ENCODE measurements at places on chromosomes 1 and 21. TPM values are rescaled to one million over a fixed set of nuclear protein-coding genes. Genes with fewer than 3 reads are reported as not detected.

Gene XCL2
- 0.77 TPM for polyA plus RNA-seq

Gene SLAMF8
- not detected for polyA plus RNA-seq

Gene C4BPA
- polyA plus RNA-seq: not detected

Gene RNU1-3
- polyA plus RNA-seq: 36.8 TPM

Gene CLDN8
- polyA plus RNA-seq: not detected

Gene SUSD4
- not detected for polyA plus RNA-seq

Gene PTPRF
- not detected for polyA plus RNA-seq

Gene HSD3B1
- polyA plus RNA-seq: not detected

Gene DMRTA2
- polyA plus RNA-seq: not detected

Gene CFHR3
- not detected for polyA plus RNA-seq

Gene LMX1A
- not detected for polyA plus RNA-seq

Gene TFF3
- polyA plus RNA-seq: not detected

Gene SLC44A3
- not detected for polyA plus RNA-seq

GRCh38 chr1:157219600-157219999 is 81.4 kb upstream of the ETV3 start:
- H3K36me3 ChIP-seq: peaks cover 4% of the 10 kb centered on the region
- H3K27me3 ChIP-seq: peaks cover 81% of the 10 kb centered on the region
- DNase-seq: no peak
- no peak overlapping the region for H3K27ac ChIP-seq
- no peaks in the 10 kb centered on the region for H3K4me1 ChIP-seq

- H3K27ac ChIP-seq: no peak overlapping the region
- no peak overlapping the region for H3K4me3 ChIP-seq
- H3K4me1 ChIP-seq: peaks cover 9% of the 10 kb centered on the region
- H3K27me3 ChIP-seq: no peaks in the 10 kb centered on the region
- no peaks in the 10 kb centered on the region for H3K36me3 ChIP-seq
Observed at GRCh38 chr1:31602081-31602480, 15.4 kb upstream of the HCRTR1 start.

DNA sequence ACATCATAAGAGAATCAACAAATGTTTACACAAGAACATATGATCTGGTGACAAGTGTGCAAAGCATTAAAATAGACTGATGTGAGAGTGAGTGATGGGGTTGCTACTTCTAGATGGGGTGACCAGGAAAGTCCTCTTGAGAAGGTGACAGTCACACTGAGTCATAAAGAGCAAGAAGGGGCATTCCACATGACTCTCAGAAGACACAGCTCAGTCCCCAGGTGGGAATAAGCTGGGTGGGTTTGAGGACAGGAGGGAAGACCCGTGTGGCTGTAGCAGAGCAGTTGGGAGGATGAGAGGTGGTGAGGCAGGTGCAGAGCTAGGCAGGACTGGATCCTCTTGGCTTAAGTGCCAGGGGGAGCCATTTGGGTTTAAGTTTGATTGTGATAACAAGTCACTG is 53.1 kb downstream of the TNR start:
- H3K4me3 ChIP-seq: no peak overlapping the region
- no peak overlapping the region for H3K27ac ChIP-seq
- H3K27me3 ChIP-seq: peaks cover 27% of the 10 kb centered on the region
- peaks cover 4% of the 10 kb centered on the region for H3K4me1 ChIP-seq

DNA sequence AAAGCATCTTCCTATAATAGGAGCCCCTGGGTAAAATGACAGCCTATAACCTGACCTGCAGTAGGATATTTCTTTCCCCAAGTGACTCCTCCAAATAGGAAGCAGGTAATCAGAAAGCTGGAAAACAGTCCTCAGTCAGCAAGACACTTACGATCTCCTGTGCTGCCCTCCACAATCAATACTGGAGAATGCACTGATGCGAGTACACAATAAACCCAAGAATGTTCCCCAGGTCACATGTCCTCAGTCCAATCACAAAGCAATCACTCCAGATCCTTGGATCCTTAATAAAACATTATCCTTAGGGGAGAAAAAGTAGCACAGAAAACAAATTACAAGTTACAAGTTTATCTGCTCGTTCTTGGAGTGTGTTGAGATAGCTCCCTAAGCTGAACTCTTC is 233.1 kb downstream of the SLC45A1 start:
- DNase-seq: no peak
- no peaks in the 10 kb centered on the region for H3K27me3 ChIP-seq
- H3K36me3 ChIP-seq: peaks cover 12% of the 10 kb centered on the region
- H3K27ac ChIP-seq: peak overlapping the region; percentile 62
- H3K4me3 ChIP-seq: no peak overlapping the region

DNA sequence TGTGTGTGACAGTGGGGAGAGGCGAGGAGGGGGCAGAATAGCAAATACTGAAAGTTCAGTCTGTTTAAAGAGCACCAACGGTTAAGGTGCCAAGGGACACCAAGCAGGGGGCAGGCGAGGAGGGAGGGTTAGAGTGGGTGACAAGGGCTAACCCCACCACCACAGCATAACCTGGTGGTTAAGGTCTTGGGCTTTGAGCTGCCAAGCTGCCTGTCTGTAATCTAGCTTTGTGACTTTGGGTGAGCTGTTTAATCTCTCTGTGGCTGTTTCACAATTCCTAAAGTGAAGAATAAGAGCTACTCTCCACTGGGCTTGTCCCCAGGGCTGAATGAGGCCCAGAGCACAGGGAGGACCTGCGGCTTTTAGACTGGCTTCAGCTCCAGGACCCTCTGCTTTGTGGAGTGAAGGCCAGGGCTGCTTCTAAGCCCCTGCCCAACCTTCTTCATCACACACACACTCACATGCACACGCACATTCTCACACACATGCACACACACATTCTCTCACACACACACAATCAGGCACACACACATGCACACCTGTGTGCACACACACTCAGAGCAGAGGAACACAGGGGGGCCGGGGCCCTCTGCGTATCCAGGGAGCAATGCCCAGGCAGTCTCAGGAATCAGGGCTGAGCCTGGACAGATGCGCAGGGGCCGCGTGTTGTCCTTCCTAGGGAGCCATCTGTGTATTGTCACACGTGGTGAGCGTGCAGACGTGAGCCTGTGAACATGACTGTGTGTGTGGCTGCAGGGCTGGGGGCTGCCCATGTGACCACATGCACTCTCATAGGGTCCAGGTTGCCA is 101.6 kb upstream of the TARDBP start:
- no peaks in the 10 kb centered on the region for H3K36me3 ChIP-seq
- H3K27ac ChIP-seq: no peak overlapping the region
- H3K4me3 ChIP-seq: no peak overlapping the region
- no peak for DNase-seq

- peaks cover 8% of the 10 kb centered on the region for H3K4me1 ChIP-seq
- H3K27ac ChIP-seq: no peak overlapping the region
- DNase-seq: no peak
- H3K36me3 ChIP-seq: no peaks in the 10 kb centered on the region
- no peaks in the 10 kb centered on the region for H3K27me3 ChIP-seq
- H3K4me3 ChIP-seq: no peak overlapping the region
Observed at GRCh38 chr21:43989401-43989800, 22.7 kb upstream of the TRAPPC10 start.

DNA sequence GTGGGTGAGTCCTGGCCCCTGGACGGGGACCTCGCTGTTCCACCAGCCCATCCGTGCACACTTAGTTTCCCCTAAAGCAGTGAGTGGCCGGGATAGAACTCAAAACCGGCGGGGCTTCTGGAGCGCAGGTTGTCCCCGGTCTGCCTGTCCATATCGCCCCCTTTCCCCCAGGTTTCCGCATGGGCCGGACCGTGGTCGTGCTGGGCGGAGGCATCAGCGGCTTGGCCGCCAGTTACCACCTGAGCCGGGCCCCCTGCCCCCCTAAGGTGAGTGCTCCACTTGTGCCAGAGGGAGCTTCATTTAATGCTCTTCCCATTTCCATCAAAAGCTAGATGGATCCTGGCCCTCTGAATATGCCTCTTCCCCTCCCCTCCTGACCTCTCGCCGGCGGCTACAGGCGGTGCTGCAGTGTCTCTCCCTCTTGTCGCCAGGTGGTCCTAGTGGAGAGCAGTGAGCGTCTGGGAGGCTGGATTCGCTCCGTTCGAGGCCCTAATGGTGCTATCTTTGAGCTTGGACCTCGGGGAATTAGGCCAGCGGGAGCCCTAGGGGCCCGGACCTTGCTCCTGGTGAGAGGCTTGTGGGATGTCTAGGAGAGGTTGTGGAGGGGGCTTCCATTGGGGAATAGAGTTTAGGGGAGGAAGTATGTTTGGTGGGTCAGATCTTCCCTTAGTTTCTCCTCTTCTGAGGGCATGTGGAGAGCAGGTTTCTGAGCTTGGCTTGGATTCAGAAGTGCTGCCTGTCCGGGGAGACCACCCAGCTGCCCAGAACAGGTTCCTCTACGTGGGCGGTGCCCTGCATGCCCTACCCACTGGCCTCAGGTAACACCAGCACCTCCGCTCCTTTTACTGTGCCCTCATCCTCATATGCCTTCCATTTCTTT is 683 bp downstream of the PPOX start:
- H3K4me1 ChIP-seq: peaks cover 48% of the 10 kb centered on the region
- H3K27me3 ChIP-seq: no peaks in the 10 kb centered on the region
- peak overlapping the region; percentile 96 for H3K4me3 ChIP-seq
- H3K27ac ChIP-seq: peak overlapping the region; percentile 98
- H3K36me3 ChIP-seq: peaks cover under 1% of the 10 kb centered on the region

GRCh38 chr1:159817276-159818041 is 9.2 kb upstream of the SLAMF8 start:
- no peaks in the 10 kb centered on the region for H3K36me3 ChIP-seq
- H3K4me3 ChIP-seq: peak overlapping the region; percentile 29
- no peak overlapping the region for H3K27ac ChIP-seq
- peaks cover 10% of the 10 kb centered on the region for H3K27me3 ChIP-seq
- DNase-seq: no peak
- H3K4me1 ChIP-seq: no peaks in the 10 kb centered on the region

DNA sequence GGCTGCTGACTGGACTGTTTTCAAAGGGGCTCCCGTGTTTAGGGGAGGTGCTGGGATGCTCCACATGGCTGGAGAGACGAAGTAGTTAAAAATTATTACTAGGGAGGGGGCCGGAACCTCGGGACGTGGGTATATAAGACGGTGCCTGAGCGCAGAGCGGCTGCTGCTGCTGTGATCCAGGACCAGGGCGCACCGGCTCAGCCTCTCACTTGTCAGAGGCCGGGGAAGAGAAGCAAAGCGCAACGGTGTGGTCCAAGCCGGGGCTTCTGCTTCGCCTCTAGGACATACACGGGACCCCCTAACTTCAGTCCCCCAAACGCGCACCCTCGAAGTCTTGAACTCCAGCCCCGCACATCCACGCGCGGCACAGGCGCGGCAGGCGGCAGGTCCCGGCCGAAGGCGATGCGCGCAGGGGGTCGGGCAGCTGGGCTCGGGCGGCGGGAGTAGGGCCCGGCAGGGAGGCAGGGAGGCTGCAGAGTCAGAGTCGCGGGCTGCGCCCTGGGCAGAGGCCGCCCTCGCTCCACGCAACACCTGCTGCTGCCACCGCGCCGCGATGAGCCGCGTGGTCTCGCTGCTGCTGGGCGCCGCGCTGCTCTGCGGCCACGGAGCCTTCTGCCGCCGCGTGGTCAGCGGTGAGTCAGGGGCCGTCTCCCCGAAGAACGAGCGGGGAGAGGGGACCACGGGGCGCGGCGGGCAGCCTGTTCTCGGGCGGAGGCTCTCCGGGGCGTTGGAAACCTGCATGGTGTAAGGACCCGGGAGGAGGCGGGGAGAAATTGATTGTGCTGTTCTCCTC is at the start of gene CHODL:
Gene CHODL (plus strand): TSS at position 163 of the 793 bp plus-strand sequence. CDS start 391 bp downstream, at position 554.
- no peaks in the 10 kb centered on the region for H3K36me3 ChIP-seq
- H3K4me3 ChIP-seq: no peak within 1 kb of the TSS
- peaks cover 23% of the 10 kb centered on the region for H3K27me3 ChIP-seq
- no peak for DNase-seq
- no peaks in the 10 kb centered on the region for H3K4me1 ChIP-seq
- H3K27ac ChIP-seq: no peak within 1 kb of the TSS

DNA sequence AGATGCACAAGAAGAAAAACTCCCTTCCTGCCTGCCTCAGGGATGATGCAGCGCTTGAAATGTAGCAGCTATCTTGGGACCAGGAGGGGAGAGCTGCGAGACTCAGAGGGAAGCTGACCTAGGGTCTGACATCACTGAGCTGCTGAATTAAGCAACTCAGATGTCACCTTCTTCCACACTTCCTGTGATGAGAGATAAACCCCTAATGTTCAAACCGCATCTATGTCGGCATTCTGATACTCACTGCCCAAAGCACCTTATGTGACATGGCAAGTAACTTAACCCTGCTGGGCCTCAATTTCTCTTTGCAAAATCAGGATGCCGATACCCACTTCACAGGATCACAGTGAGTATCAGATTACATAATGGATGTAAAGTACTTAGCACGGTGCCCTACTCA is 9.1 kb upstream of the AK2 start:
- H3K27ac ChIP-seq: no peak overlapping the region
- H3K36me3 ChIP-seq: peaks cover 4% of the 10 kb centered on the region
- no peak overlapping the region for H3K4me3 ChIP-seq

GRCh38 chr1:6580119-6580592 is 362 bp downstream of the ZBTB48 start:
- peak overlapping the region; percentile 98 for H3K27ac ChIP-seq
- peak; percentile 35 for DNase-seq
- peaks cover 24% of the 10 kb centered on the region for H3K4me1 ChIP-seq
- H3K36me3 ChIP-seq: no peaks in the 10 kb centered on the region
- H3K27me3 ChIP-seq: no peaks in the 10 kb centered on the region

- H3K27ac ChIP-seq: no peak overlapping the region
- H3K4me1 ChIP-seq: peaks cover 45% of the 10 kb centered on the region
- no peaks in the 10 kb centered on the region for H3K27me3 ChIP-seq
- DNase-seq: peak; percentile 75
- peak overlapping the region; percentile 94 for H3K4me3 ChIP-seq
- no peaks in the 10 kb centered on the region for H3K36me3 ChIP-seq
Observed at GRCh38 chr21:44932408-44933181, 7.2 kb upstream of the SLX9 start.

DNA sequence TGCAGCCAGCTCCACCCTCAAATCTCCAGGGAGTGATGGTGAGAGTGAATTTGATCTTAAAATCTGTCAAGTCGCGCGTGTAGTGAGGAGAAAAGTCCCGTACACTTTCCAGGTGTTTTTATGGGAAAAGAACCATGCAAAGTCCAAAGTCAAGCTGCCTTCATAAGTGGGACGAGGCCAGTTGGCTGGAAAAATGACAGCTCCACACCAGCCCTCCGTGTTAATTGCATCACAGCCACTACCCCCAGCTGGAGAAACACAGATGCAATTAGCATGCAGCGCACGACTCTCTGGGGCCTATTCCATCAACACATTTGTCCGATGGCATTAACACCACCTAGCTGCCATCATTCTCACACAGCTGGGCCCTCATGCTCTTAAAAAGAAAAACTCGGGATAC is 68.4 kb downstream of the KLHDC7A start:
- H3K27ac ChIP-seq: no peak overlapping the region
- no peaks in the 10 kb centered on the region for H3K4me1 ChIP-seq
- DNase-seq: no peak
- no peak overlapping the region for H3K4me3 ChIP-seq
- peaks cover 15% of the 10 kb centered on the region for H3K27me3 ChIP-seq

DNA sequence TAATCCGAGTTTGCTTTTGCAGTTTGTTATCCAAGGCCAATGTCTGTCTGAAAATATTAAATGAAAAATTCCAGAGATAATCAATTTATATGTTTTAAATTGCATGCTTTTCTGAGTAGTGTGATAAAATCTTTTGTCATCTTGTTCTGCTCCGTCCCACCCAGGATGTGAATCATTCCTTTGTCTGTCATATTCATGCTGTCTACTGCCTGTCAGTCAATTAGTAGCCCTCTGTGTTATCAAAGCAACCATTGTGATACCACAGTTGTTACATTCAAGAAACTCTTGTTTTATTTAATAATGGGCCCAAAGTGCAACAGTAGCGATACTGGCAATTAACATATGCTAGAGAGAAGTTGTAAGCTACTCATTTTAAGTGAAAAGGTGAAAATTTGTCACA is 819.3 kb downstream of the BRINP3 start:
- H3K4me1 ChIP-seq: no peaks in the 10 kb centered on the region
- H3K36me3 ChIP-seq: no peaks in the 10 kb centered on the region
- DNase-seq: no peak
- H3K4me3 ChIP-seq: no peak overlapping the region
- no peak overlapping the region for H3K27ac ChIP-seq
